Kidney tubule cell (primary cell): ENCODE measurements at places on chromosomes 2 and 18.

GRCh38 chr2:55502590-55503141 is 16.9 kb upstream of the CFAP36 start:
- DNase-seq = no peak

DNA sequence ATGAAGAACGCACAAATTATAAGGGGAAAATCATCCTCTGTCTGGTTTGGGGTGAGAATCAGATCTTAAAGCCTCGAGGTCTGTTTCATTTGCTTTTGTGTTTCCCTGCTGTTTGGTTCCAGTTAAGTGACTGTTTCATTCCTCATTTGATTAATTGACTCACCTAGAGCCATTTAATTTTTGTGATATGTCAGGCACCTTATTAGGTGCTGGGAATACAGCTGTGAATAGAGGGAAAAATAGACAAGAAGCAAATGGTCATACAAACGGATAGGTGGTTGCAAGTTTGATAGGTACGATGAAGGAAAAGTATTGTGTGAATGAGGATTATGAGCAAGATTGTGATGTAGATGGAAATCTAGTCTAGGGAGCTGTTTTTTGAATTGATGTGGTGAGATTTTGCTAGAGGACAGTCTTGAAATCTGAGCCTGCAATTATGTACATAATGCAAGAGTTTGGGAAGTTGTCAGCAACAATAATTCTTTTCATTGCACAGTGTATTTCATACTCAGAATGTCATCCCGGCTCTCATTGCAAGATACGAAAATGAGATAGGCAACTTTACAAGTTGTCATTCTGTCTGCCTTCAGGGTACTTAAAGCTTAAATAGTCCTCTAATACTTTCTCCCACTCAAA is 2.2 kb downstream of the ACSL3 start:
- no peak for DNase-seq

GRCh38 chr2:11405599-11406266 is 60.2 kb downstream of the E2F6 start:
- no peak for DNase-seq

DNA sequence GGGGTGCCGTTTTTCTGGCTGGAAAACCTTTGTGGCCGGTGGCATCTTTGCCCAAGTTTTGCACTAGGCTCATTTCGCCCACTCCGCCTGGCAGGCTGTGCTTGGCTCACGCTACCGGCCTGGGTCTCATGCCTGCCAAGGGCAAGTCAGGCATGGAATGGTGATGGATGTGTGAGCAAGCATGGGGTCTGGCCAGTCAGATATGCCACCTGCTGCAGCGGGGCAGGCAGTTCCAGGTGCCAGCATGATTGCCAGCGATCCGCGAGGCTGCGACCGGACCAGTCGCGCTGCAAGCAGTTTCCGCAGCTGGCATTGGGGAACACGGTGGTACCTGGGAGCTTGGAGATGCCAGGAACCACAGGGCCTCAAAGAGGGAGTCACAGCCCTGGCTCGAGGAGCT is 40.6 kb downstream of the TAF1B start:
- no peak for DNase-seq

- DNase-seq = no peak
Measured at GRCh38 chr2:41420219-41420618, 627.6 kb upstream of the PKDCC start.

DNA sequence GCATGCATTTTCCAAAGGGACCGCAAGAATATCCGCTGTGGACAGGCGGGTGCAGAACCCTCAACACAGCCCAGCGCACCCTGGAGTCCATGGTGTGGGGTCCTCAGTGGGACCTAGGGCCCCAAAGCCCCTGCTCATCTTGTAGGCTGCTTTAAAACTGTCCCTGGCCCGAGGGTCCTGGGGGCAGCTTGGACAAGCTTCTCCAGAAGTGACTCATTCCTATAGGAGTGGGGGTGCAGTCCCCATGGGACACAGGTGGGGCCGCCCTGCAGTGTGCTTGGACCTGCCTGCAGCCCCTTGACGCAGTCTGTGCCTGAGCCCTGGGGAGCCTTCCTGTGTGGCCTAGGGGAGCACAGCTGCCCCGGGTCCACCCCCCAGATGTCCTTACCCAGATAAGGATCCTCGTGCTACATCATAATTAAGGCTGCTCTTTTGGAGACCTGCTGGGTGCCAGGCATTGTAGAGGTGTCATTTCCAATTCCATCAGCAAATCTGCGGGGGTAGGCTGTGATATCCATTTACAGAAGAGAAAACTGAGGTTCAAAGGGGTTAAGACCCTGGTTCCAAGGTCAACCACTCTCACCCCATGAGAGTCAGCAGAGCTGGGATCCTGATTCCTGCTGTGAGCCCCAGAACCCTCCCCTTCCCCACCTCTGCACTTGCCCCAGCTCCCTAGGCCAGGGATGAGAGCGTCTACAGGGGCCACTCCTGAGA is 1.7 kb upstream of the HS6ST1 start:
- no peak for DNase-seq

DNA sequence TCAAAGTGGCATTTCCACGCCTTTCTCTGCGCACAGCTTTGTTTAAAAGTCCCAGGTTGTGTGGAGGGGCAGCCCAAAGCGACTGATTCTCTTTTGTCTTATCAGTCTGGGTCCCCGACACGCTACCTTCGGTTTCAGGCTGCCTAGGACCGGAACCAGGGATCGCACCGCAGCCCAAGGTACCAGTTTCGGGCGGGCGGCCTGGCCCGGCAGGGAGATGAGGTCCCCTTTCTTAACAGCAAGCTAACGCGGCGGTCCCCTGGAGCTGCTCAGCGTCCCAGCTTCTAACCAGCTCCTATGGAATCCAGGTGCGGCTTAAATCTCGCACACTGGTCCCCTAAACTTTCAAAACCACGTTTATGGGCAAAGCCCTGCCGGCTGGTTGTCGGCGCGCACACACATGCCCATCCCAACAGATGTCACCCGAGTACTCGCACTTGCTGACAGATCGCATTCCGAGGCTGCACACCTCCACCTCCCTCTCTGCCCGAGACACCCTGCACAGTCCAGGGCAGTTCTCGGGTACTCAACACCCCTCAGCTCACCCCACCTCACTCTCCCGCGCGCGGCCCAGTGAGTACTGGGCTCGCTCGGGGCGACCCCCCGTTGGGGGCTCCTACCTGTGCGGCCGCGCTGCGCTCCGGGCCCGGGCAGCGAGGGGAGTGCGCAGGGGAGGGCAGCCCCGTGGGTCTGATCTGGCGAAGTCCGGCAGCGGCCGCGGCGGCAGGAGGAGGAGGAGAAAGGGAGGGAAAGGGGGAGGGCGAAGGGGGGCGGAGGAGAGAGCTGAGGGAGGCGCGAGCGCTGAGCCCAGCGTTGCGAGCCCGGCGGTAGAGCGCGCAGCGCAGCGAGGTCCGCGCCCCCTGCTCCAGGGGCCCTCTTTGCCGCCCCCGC is at the start of gene EFEMP1:
TSS of gene EFEMP1 (minus strand) at position 692 of the 891 bp plus-strand sequence. CDS start 1,342 bp downstream, outside the sequence.
- peak; percentile 68 for DNase-seq

- no peak for DNase-seq
Measured at GRCh38 chr18:24086082-24086481, 52.8 kb upstream of the CABYR start.

DNA sequence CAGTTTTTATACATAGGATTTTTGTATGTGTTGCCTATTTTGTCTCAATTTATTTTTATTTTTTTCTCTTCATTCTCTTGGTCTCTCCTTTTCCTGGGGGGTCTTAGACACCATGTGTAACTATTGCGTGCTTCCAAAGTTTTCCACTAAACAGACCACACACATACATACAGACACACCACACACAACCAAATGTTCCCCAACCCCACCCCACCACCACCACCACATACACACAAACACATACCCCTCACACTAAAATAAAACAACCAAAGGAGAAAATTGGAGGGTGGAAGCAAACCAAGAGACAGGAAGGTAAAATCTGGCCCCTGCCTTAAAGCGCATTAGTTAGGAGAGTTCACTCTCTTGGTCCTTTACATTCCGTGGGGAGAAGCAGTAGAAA is 30.0 kb upstream of the ANXA4 start:
- no peak for DNase-seq

DNA sequence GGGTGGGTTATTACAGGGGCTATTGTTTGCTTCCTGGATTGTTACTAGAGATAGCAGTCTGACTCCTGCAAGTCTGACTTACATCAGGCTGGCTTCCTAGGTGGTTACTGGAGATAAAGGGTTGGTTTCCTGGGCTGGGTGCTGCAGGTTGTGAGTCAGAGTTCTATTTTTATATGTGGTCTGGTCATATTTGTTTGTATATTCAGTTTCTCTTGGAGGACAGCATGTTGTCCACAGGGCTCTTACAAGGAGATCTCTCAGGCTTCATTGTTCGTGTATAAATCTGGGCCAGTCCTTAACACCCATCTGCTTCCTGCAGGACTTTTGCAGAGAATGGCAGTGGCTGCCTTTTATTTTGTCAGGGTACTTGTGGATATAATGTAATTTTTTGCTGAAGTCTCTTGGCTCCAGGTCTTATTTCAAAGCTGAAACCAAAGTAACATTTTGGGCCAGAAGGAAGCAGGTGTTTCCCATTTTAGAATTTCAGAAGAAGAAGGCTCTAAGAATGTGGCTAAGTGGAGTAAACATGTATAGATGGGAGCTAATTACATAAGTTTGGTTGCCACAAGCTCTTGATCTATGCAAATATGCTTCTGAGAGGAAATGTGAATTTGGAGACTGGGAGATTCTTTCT is 65.9 kb upstream of the SLC16A14 start:
- peak; percentile 58 for DNase-seq

- DNase-seq = no peak
Measured at GRCh38 chr2:134314681-134315368, 61.0 kb downstream of the MGAT5 start.

GRCh38 chr18:59898609-59899297 is 1.0 kb upstream of the PMAIP1 start:
- no peak for DNase-seq

- peak; percentile 87 for DNase-seq
Measured at GRCh38 chr18:63788447-63789096, 13.4 kb downstream of the SERPINB7 start.

DNA sequence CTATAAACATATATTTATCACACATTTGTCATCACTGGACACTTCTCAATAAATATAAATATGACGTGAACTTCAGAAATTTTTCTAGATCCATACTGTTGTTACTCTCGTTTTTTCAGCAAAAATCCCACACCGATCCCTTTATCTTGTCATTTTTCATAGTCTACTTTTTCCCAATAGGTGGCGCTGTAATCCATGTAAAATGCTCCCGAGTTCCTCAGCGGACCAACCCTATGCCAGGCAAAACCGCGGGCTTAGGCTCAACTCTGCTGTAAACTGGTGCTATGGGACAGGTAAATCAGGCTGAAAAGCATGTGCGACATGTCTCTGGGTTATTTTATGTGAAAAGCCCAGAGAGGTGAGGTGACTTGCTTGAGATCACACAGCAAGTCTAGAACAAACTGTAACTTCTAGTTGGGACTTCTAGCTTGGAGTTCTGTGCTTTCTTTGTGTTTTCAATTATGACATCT is 104.0 kb downstream of the COBLL1 start:
- peak; percentile 85 for DNase-seq

DNA sequence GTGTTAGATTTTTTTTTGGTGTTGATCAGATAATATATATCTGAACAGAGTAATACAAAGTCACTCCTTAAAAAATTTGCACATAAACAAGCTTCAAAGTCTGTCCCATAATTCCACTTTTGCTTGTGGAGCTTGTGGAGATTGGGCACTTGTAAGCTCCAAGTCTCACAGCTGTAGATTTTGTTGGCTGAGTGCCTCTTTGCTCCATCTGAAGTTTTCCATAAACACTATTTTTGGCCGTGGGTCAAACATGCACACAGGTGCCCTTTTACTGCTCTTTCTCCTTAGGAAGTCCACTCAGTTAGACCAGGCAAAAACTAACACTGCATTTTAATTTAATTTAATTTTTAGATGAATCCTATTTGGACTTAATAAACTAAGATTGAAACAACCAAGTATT is 3.6 kb upstream of the KCNJ13 start:
- no peak for DNase-seq

DNA sequence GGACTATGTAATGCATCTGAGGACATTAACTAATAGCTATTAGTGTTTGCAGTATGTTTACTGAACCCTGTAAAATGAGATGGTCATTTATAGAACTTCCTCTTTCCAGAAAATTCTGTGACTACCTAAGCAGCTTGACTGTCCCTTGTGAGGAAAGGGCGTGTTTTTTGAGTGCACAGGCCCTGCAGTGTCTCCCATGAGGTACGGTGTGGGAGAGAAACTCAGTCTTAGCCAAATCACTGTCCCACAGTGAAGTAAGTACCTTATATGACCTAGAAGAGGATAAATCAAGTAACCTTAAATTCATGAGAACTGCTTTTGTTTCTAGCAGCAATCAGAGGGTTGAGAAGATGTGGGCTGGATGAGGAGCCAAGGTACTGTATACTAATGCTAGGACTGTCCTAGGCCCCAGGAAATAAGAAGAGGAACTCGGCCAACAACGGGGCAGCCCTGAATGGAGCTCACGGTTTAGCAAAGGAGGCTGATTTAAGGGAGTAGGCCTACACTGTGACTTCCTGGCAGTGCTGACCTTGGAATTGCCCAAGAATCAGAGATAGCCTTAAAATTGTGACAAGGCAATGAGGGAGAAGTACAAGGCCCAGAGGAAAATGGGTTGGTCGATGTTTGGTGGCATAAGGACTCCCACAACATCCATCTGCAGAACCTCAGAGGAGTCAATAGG is 103.5 kb upstream of the CTAGE1 start:
- DNase-seq = no peak

DNA sequence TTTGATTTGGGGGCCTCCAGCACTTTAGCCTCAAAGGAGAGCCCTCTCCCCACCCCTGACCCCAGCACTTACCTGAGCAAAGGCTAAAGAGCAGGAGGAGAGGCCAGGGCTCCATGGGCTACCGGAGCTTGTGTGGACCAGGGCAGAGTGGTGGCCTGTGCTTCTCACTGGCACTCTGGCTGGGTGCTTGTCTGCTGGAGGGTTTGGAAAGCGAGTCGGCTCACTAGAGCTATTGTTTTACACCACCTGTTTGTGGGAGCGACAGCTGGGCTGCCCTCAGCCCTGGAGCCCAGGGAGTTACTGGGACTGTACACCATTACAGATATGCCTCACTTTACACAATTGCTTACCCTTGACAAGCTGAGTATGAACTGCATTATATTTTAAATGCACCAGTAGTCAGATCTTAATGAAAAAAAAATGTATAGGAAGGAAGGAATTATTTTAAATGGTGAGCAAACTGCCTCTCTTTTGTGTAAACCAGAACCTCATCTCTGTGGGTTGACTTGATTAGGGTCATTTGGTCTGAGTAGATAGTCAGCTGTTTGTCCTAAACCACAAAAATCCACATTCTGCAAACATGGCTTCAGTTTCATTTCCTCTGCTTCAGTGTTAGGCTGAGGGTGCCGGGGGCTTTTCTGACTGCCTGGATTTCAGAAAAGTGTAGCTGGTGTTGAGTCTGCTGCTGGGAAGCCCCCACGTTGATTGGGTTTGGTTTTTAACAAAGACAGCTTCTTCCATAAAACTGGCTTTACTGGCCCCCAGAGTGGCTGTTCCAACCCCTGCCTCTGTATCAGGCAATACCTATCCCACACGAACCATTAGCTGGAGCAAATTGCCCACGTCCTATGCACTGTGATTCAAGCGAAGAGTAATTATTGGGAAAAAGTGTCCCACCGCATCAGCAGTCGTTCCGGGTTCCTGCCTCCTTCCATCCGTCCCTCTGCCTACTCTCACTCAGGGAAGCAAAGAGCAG is at the start of gene CHRNA1:
TSS of gene CHRNA1 (minus strand) at position 193 of the 976 bp plus-strand sequence. CDS start at position 115, 78 bp downstream.
- peak; percentile 45 for DNase-seq
